ENCODE measurements at places on chromosomes 16 and 17.

DNA sequence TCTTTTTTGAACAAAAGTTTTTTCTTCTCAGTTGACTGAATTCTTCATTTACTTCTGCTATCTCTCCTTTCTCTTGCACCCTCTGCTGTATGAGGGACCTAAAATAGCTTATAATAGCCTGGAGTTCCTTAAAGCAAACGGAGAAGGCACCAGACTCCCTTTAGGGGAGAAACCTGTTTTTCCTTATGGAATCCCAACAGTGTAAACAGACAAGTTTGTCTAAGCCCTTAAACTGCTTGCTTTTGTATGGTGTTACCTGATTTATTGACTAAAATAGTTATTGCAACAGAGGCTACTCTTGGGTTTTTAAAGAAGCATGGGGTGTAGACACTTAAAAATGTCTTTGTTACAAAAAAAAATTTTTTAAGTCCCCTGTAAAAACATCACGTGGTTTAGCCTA, 12.9 kb upstream of the TRIM25 start:
- no peak for DNase-seq

DNA sequence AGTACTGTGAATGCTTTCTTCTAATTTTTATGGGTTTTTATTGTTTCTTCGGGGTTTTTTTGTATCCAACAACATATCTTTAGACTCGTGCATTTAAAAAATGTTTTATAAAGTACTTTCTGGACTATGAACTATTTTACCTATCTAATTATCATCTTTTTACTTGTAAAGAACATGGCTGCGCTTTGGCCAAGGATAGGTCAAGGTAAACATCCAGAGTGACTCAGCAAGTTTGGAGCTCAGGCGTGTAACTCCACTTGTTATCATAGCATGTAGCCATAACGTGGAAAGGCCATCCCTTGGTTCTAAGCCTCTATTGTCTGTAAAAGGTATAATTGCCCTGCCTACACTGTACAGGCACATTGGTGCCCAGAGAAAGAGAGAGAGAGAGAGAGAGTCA, 818.0 kb upstream of the GOT2 start:
- DNase-seq = no peak

DNA sequence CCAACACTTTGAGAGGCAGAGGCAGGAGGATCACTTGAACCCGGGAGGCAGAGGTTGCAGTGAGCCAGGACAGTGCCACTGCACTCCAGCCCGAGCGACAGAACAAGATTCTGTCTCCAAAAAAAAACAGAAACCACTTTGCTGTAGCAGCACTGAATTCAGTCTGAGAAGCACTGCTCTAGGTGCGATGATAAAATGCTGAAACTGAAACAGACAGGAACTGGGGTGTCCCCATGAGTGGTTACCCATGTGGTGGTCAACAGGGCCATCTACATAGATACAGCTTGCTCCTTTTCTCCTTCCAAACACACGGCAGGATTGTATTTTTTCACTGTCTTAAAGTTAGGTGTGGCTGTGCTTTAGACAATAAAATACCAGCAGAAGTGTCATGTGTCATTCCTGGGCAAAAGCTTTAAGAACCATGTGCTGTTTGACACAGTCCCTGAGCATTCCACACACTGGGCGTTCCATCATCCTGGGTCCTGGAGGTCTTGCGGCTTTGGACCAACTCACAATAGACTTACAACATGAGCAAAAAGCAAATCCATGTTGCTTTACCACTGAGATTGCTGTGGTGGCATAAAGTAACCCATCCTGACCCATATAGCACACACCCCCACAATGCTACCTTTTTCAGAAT, 11.5 kb downstream of the GAS7 start:
- DNase-seq = no peak

DNA sequence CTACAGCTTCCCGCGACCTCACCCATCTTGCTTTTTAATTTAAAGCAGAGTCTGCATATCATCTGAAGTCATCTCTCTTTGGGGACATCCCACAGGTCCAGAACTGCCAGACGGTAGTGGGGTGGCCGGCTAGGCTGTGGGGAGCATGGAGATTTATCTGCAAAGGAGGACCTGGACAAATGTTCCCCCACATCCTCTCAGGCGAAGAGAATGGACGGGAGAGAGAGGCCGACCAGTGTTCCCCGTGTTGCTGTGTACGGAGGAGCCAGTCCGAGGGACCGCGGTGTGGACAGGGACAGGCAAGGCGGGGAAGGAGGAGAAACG, 665 bp upstream of the MT1M start:
- no peak for DNase-seq

GRCh38 chr17:8285270-8286181, 2.9 kb upstream of the RANGRF start:
- DNase-seq = no peak

DNA sequence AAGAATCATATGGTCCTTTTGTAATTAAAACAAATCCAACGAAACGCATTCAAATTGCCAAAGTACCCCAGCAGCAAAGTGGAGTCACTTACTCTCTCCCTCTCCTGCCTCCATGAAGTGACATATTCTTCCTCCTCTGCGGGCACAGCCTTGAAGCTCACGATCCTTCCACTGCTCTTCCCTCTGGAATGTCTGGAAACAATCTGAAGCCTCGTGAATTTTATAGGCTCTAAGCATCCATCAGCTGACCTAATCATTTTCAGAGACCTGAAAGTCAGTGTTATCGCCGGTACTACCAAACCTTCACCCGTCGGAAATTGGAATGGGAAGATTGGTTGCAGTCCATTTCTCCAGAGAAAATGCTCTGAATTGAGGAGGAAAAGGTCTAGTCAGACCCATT, 134.5 kb upstream of the FOXF1 start:
- DNase-seq = no peak

DNA sequence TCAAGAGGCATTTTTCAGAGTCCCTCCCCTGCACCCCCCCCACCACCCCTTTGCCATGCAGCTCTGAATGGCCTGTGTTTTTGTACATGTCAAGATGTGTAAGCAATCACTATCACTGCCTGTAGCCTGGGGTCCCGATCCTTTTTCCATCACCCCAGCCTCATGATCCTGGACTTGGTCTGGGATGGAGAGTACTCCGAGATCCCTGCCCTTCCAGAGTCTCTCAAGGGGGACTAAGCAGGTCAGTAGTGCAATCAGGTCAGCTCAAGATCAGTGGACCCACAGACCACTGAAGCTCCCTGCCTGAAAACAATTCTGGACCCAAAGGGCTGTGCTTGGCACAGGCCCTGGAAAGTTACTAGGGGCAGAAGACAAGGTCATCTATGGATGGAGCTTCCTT, 7.5 kb upstream of the GJD3 start:
- no peak for DNase-seq

- DNase-seq = peak; percentile 83
Observed at GRCh38 chr16:11977376-11978041, 975 bp downstream of the SNX29 start.

DNA sequence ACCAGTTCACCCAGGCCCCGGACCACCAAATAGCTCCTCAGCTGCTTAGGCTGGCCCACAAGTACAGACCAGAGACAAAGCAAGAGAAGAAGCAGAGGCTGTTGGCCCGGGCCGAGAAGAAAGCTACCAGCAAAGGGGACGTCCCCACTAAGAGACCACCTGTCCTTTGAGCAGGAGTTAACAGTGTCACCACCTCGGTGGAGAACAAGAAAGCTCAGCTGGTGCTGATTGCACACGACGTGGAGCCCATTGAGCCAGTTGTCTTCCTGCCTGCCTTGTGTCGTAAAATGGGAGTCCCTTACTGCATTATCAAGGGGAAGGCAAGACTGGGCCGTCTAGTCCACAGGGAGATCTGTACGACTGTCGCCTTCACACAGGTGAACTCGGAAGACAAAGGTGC, 15.4 kb downstream of the FOXF1 start:
- no peak for DNase-seq

- no peak for DNase-seq
Observed at GRCh38 chr16:4241928-4242283, at the start of gene SRL. SRL (minus strand) TSS chr16:4242080; CDS start chr16:4242067, 13 bp downstream.

DNA sequence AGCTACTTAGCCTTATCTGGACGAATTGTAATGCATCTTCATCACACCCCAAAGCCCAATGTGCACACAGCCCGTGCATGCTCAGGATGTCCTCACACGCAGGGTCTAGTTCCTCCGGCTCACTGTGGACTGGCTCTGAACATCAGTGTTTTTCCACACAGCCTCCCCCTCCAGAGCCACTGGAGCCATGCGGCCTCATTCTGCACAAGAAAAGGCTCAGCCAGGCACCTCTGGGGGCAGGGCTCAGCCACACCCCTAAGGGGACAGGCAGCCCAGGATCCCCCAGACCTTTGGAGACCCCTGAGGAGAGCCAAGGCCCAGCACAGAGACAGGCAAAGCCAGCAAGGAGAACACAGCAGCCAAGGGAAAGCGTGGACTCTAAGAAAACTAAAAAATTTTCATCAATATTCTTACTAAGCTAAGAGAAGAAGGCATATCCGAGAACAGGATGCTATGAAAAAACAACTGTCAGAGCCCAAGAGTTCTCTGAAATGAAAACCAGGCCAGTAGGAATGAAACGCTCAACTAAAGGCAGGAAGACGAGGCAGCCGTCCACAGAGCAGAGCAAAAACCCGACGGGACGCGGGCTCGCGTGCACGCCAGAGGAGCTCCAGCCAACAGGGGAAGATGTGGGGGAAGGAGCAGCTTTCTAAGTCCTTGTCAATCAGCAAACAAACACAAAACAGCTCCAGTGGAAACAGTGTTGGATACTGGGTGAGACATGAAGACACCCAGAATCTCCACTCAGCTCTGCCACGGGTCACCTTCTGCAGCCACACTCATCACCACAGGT, 34.5 kb downstream of the MAP1LC3B start:
- no peak for DNase-seq

- DNase-seq = no peak
Observed at GRCh38 chr16:57424583-57424982, 20.0 kb downstream of the CCL17 start.

- DNase-seq = peak; percentile 96
Observed at GRCh38 chr17:79009397-79010303, at the start of gene CANT1. CANT1 (minus strand) TSS chr17:79009764; CDS start chr17:78997622, 12,142 bp downstream.

DNA sequence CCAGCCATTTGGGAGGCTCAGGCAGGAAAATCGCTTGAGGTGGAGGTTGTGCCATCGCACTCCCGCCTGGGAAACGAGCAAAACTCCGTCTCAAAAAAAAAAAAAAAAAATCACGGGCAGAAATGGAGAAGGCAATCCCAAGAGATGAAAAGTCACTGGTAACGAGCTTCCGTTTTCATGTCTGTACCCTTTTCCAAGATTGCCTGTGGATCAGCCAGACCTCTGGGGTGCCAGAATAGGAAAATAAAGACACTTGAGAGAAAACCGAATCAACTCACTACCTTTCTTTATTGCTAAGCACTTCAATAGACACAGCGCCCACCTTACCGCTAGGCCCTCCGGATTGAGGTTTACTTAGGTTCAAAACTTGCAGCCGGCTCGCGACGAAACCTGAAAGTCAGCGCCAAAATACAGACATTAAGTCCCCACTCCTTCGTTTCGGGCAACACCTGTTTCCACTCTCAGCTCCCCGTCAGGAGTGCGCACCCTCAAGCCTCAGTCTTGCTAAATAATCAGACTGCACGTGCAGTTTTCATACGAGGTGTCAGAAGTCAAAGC, 970 bp upstream of the TRAF7 start:
- DNase-seq = no peak

DNA sequence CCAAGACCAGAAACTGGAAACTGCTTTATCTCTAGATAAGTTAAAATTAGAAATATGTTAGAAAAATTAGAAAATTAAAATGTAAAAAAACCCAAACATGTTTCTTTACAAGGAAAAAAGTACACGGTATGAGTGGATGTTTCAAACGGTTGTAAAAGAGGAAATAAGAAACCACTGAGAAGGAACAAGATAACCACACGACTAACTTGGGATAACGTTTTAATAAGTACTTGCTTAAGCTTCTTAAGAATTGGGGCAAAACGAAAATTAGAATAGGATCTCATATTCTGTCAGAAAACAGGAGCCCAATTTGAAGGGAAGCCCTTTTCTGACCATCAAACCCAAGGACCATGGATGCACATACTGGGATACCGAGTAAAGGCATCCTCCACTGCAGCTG, 31.0 kb downstream of the MBTPS1 start:
- DNase-seq = no peak

GRCh38 chr16:87835882-87836331, 33.4 kb downstream of the SLC7A5 start:
- no peak for DNase-seq

GRCh38 chr17:9902120-9902519, 3.0 kb downstream of the RCVRN start:
- DNase-seq = no peak

GRCh38 chr16:4206680-4207079, 35.2 kb downstream of the SRL start:
- DNase-seq = no peak

DNA sequence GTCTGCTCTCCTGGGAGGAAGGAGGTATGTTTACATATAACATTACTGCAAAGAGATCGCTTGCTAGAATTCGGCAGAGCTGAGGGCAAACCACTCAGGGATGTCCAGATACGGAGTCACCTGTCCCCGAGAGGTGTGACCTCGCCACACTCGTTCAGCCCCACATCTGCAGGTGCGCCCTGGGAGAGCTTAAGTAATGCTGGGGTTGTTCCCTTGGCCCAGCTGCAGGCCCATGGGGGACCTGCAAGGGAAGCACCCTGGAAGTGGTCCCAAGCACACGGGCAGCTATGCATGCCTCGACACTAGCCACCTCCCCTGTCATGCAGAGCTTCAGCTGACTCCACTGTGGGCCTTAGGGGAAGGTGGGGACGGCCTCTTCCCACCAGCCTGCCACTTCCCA, 22.2 kb downstream of the USP22 start:
- DNase-seq = no peak

GRCh38 chr16:3161235-3162018, 26.6 kb upstream of the OR1F1 start:
- DNase-seq = no peak

- DNase-seq = no peak
Observed at GRCh38 chr16:47700857-47701587, 239.9 kb downstream of the PHKB start.

GRCh38 chr17:75087558-75088453, at the start of gene SLC16A5:
SLC16A5 (plus strand) TSS chr17:75087954; CDS start chr17:75093637, 5,683 bp downstream.
- no peak for DNase-seq

- no peak for DNase-seq
Observed at GRCh38 chr16:82843606-82844271, 217.0 kb downstream of the CDH13 start.

DNA sequence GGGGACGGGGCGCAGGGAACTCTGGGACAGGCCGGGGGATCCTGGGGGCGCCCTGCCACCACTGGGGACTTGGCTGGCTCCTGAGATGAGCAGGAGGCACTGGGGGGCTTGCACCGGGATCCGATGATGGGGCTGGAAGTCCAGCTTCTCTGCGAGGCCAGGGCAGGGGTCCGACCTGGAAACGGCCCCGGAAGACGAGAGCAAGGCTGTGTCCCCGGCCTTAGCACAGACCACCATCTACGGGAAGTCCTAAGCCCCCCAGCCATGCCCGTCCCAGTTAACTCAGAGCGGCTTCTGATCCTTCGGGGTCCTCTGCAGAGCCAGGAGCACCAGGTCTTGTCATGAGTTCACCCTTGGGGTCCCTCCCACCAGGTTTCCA, 573 bp downstream of the CDT1 start:
- DNase-seq = no peak
